ENCODE measurements at places on chromosomes 3 and 15. TPM values are rescaled to one million over a fixed set of nuclear protein-coding genes. Genes with fewer than 3 reads are reported as not detected.

NEK11 gene
- total RNA-seq, result 18.3 TPM

KLHL40 gene
- not detected for total RNA-seq

SNURF gene
- 12.1 TPM for total RNA-seq

DNA sequence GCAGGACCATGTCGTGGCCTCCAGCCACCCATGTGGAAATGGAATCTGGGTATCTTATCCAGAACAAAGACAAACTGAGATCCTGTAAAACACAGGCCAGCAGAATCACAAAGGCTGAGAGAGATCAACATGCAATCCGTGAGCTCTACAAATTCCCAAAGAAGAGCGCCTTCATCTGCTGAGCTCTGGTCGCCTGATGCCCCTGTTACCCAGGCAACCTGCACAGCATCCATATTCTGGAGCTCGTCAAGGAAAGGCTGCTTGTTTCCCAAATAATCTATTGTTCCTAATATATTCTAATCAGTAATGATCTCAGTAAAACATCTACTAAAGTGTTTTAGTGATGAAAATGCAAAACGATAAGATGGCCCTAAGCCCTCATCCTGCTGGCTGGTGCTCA is 133.6 kb downstream of the OCA2 start:
- no peaks in the 10 kb centered on the region for H3K4me1 ChIP-seq
- H3K27ac ChIP-seq, result no peak overlapping the region
- no peaks in the 10 kb centered on the region for H3K27me3 ChIP-seq
- no peak overlapping the region for H3K4me3 ChIP-seq
- DNase-seq, result no peak

- peak overlapping the region; percentile 76 for H3K27ac ChIP-seq
- peaks cover 2% of the 10 kb centered on the region for H3K4me1 ChIP-seq
- no peaks in the 10 kb centered on the region for H3K27me3 ChIP-seq
These were observed 25.8 kb upstream of the ANXA2 start for GRCh38 chr15:60423537-60423936.

DNA sequence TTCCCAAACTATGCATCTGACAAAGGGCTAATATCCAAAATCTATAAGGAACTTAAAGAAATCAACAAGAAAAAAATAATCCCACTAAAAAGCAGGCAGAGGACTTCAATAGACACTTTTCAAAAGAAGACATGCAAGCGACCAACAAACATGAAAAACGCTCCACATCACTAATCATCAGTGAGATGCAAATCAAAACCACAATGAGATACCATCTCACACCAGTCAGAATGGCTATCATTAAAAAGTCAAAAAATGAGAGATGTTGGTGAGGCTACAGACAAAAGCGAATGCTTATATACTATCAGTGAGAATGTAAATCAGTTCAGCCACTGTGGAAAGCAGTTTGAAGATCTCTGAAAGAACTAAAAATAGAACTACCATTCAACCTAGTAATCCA is 20.2 kb downstream of the CFAP44 start:
- H3K27ac ChIP-seq, result no peak overlapping the region
- H3K27me3 ChIP-seq, result no peaks in the 10 kb centered on the region
- DNase-seq, result no peak
- H3K4me3 ChIP-seq, result no peak overlapping the region
- no peaks in the 10 kb centered on the region for H3K4me1 ChIP-seq

DNA sequence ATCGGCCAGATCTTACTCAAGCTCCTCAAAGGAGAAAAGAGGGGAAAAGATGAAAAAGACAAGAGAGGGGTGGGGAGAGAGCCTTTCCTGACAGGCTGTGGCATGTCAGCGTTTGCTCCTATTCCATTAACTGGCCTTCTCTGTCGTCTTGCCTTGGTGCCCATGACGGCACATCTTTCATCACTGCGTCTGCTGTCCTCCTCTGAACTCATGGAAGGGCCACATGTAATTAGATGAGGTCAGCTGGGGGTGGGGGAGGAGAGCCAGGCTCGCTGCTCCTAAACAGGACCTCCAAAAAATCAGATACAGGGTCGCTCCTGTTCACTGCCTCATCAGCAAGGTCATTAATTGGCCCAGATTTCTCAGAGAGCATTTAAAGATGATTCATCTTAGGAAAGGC is 49.7 kb downstream of the LRTM1 start:
- H3K4me3 ChIP-seq, result no peak overlapping the region
- no peak for DNase-seq
- no peaks in the 10 kb centered on the region for H3K27me3 ChIP-seq
- no peaks in the 10 kb centered on the region for H3K4me1 ChIP-seq

- no peak overlapping the region for H3K27ac ChIP-seq
- no peak for DNase-seq
- no peaks in the 10 kb centered on the region for H3K4me1 ChIP-seq
- H3K36me3 ChIP-seq, result no peaks in the 10 kb centered on the region
- H3K4me3 ChIP-seq, result no peak overlapping the region
These were observed 110.6 kb upstream of the DCBLD2 start for GRCh38 chr3:99012051-99012450.

DNA sequence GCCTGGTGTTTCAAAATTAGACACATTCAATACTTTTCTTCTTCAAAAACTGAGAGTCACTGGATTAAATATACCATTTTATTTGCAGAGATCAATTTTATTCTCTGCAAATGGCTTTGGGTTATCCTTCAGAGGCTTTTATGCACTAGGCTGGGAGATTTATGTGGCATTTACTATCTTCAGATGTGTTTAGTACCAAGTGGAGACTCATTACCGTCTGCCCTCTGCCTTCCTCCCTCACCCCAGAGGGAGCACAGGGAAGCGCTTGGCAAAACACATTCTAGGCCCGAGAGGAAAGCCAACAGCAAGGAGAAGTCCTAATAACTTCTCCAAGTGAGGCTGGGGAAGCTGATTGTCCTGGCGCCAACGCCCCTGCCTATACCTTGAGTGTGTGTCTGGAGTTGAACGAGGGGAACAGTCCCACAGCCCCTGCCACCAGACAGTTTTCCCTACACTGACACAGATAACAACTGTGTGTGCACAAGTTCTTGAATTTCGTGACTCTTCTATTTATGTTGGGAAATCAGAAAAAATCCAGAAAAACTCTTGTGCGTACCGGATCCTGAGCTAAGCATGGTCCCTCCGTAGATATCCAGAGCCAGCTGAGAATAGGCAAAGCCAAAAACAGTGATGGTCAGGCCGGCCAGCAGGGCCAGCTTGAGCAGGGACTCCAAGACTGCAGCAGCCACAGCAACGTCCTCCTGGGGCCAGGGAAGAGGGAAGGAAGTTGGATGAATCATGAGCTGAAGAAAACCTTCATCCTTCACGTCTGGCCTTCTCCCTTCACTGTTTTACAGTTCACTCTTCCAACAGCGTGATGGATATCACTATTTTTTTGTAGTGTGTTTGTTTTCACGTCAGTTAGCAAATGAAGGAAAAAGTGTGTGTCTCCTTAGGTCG is 26.6 kb downstream of the RFT1 start:
- no peaks in the 10 kb centered on the region for H3K36me3 ChIP-seq
- no peak overlapping the region for H3K27ac ChIP-seq
- no peak overlapping the region for H3K4me3 ChIP-seq
- DNase-seq, result no peak
- no peaks in the 10 kb centered on the region for H3K27me3 ChIP-seq
- no peaks in the 10 kb centered on the region for H3K4me1 ChIP-seq

DNA sequence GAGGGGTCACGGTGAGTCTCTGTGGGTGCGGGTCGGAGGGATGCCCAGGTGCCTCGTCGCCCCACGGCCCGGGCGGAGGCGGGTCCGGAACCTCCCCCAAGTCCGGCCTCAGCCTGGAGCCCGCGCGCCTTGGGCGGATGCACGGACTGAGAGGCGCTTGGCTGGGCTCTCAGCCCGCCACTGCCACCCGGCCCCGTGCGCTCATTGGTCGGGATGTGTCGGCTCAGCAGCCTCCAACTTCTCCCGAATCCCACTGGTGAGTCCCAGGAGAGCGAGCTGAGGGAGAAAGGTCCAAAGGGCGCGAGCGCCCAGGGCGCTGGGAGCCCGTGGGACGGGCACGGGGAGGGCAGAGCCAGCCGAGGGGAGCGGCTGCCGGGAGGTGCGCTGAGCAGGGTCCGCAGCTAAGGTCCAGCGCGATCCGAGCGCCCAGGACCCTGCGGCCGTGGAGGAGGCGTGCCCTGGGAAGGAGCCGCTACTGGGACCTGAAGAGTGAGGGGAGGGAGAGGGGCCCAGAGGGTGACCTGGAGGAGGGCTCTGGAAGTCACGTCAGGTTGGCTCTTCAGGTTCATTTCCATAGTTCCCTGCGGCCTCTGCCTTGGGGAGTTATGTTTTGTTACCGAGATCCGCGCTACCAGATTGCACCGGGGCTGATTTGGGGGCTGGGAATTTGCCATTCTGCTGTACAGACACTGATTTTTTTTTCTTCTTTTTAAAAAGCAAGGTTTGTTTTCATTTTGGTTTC is at the start of gene MME:
MME (plus strand) TSS at position 574 of the 742 bp plus-strand sequence. CDS start 3,849 bp downstream, outside the sequence.
- peaks cover 7% of the 10 kb centered on the region for H3K27me3 ChIP-seq
- H3K27ac ChIP-seq, result peak within 1 kb of the TSS; percentile 66
- H3K4me1 ChIP-seq, result no peaks in the 10 kb centered on the region

DNA sequence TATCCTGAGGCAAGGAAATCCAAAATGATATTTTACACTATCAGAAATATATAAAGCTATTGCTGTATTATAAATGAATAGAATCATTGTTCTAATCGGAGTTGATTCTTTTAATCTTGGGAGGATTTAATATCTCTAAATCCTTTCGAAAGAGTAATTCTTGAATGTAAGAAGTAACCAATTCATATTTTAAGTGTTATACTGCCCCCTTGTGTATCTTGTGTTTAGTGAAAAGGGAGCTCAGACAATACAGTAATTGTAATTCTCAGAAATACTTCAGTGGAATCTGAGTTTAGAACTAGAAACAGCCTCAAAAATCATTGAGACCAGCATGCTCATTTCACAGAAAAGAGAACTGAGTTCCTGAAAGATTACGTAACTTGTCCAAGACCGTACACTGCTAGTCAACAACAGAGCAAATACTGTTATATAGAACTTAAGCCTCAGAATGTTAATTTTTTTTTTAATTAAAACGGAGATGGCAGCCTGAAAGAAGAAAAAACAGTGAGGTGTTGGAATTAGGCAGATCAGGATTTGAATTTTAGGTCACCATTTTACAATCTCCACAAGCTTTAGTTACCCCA is 42.9 kb downstream of the PLCH1 start:
- H3K4me3 ChIP-seq, result no peak overlapping the region
- H3K4me1 ChIP-seq, result no peaks in the 10 kb centered on the region
- H3K27me3 ChIP-seq, result no peaks in the 10 kb centered on the region
- no peak overlapping the region for H3K27ac ChIP-seq
- no peaks in the 10 kb centered on the region for H3K36me3 ChIP-seq

- H3K27ac ChIP-seq, result peak overlapping the region; percentile 27
- peaks cover 14% of the 10 kb centered on the region for H3K4me1 ChIP-seq
- no peaks in the 10 kb centered on the region for H3K36me3 ChIP-seq
- DNase-seq, result no peak
These were observed 21.0 kb downstream of the ABHD2 start for GRCh38 chr15:89109238-89109637.

- no peak overlapping the region for H3K27ac ChIP-seq
- H3K4me1 ChIP-seq, result no peaks in the 10 kb centered on the region
- H3K36me3 ChIP-seq, result no peaks in the 10 kb centered on the region
- peak; percentile 55 for DNase-seq
These were observed 40.9 kb upstream of the MRPL3 start for GRCh38 chr3:131543714-131544113.

DNA sequence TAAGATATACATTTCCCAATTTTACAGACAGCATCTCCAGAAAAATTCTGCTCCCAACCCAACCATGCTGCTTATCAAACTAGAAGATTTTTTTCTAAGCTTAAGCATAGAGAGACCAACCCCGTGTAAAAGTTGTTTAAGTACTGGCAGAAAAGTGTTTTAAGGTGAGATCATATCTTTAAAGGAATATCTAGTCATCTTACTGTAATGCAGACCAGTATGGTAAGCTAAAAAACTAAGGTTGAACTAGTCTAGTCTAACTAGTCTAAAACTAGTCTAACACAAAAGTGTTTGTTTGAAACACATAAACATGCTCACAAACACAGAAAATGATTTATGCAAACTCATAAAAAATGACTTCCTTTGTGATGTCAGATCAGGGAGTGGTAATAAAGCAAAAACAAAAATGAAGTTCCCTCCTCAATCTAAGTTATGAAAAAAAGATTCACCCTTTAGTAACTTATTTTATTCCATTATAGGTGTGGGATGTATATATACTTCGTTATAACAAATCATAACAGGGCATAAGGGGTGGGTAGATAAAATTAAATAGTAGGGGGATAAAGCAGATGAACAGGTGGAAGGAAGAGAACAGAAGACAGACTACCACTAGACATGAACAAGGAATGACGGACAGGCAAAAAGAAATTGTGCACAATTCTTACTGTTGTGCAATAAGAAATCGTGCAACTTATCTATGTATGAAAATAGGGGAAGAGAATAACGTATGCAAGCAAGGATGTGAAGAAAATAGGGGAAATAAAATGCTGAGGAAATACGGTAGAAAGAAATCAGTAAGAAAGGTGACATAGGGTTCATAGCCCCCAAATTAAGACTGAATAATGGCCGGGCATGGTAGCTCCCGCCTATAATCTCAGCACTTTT is 10.0 kb downstream of the MYO5A start:
- DNase-seq, result no peak
- H3K36me3 ChIP-seq, result no peaks in the 10 kb centered on the region
- H3K4me3 ChIP-seq, result no peak overlapping the region
- H3K27ac ChIP-seq, result no peak overlapping the region
- H3K4me1 ChIP-seq, result no peaks in the 10 kb centered on the region

GRCh38 chr3:168475704-168476103 is 380.0 kb upstream of the GOLIM4 start:
- DNase-seq, result no peak
- no peak overlapping the region for H3K4me3 ChIP-seq
- H3K27ac ChIP-seq, result no peak overlapping the region
- no peaks in the 10 kb centered on the region for H3K27me3 ChIP-seq
- H3K4me1 ChIP-seq, result no peaks in the 10 kb centered on the region

DNA sequence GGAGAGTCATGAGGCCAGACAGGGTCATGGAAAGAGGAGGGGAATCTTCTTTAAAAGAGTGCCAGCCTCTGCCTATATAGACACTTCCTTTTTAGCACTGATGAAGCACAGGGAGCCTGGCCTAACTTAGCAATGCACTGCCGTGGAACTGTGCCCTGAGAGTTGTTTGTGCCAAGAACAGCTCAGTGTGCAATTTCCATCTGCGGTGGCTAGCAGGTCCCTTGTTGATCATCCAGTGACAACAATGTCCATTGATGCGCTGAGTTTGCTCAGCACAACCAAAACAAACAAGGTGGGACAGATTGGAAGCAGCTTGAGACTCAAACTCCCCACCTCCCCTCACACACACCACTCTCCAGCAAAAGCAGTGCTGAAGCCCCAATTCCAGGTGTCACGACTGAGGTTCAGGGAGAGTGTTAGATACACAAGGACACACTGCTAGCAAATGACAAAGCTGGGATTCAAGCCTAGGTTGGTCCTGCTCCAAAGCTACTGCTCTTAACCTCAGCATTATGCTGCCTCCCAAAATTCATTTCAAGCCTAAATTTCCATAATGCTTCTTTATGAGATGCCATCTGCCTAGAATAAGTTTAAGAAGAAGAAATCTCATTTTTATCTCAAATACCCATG is 316.6 kb upstream of the UBE2E2 start:
- H3K27ac ChIP-seq, result no peak overlapping the region
- no peak for DNase-seq
- H3K4me3 ChIP-seq, result no peak overlapping the region
- H3K27me3 ChIP-seq, result peaks cover 2% of the 10 kb centered on the region
